Activated naive CD4-positive, alpha-beta T cell treated with anti-CD3 and anti-CD28 coated beads, Interleukin-2, amount 10 ng/mL, durations not matched to agents 5 hours and 36 hours (primary cell): ENCODE measurements at places on chromosomes 12 and 14. TPM values are rescaled to one million over a fixed set of nuclear protein-coding genes. Genes with fewer than 3 reads are reported as not detected.

The TCTN2 gene
- 3.2 TPM for total RNA-seq

The CCDC196 gene
- total RNA-seq: not detected

The NUBPL gene
- total RNA-seq: 4.3 TPM

The EML1 gene
- total RNA-seq: not detected

The SMCO2 gene
- 0.34 TPM for total RNA-seq

The OASL gene
- total RNA-seq: 7.3 TPM
